ENCODE measurements at places on chromosomes 5 and 9. TPM values are rescaled to one million over a fixed set of nuclear protein-coding genes. Genes with fewer than 3 reads are reported as not detected.

The NUP155 gene
- 85.1 TPM for total RNA-seq

DNA sequence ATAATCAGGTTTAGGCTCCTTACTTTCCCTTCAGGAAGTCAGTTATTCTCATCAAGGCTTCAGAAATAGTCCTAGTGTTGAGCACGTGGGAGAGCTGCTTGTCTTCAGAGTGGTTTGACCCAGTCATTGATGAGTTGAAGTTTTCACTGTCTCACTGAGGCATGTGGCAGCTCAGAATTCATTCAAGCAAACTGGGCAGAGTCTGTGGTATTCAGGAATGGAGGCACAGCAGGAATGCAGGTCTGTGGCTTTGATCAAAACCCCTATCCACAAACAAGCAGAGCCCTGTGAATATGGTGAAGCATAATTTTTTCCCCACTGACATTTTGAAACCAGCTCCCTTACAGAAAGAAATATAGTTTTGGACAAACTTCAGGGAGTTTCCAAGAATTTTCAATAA lies 207.3 kb downstream of the CD180 start:
- H3K4me3 ChIP-seq = no peak overlapping the region
- no peaks in the 10 kb centered on the region for H3K36me3 ChIP-seq
- no peak overlapping the region for H3K27ac ChIP-seq
- peaks cover 2% of the 10 kb centered on the region for H3K4me1 ChIP-seq
- H3K27me3 ChIP-seq = no peaks in the 10 kb centered on the region

The CNTLN gene
- total RNA-seq = 10.5 TPM

The SNCAIP gene
- total RNA-seq = 10.5 TPM

The IL13 gene
- not detected for total RNA-seq

GRCh38 chr5:133569347-133569746 lies 43.0 kb downstream of the FSTL4 start:
- H3K4me3 ChIP-seq = no peak overlapping the region
- H3K36me3 ChIP-seq = no peaks in the 10 kb centered on the region
- DNase-seq = no peak
- no peaks in the 10 kb centered on the region for H3K4me1 ChIP-seq

DNA sequence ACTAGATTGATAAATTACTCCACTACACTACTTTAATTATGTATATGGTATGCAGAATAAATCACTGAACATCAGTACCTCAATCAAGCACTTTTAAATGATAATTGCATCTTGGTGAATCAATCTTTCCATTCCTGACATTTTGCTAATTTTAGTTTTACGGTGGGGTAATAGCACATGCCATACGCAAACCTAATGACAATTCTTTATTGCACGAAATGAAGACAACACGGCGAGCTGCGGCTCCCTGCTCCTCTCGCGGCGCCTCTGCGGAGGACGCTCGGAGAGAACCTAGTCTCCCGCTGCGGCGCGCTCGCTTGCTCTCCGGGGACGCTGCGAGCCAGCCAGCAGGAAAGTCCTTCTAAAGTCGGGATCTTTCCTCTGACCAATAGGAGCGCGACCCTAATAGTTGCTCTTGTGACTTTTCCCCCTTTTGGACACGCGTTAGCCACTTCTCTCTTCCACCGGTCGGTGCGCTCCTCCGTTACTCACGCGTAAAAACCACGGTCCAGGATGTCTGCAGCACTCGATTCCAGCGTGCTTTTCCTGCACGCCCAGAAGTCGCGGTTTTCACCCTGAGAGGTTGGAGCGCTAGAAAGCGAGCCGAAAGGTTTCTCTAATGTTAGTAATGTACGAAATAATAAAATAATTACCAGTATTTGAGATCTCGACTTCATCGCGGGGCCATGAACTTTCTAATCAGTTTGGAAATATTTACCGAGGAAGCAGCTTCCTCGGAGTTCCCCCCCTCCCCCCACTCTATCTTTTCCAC lies 1.0 kb upstream of the MEF2C start:
- peaks cover 18% of the 10 kb centered on the region for H3K27me3 ChIP-seq
- peak overlapping the region; percentile 67 for H3K4me3 ChIP-seq
- no peak overlapping the region for H3K27ac ChIP-seq
- peaks cover 8% of the 10 kb centered on the region for H3K4me1 ChIP-seq

The OR2Y1 gene
- total RNA-seq = not detected

DNA sequence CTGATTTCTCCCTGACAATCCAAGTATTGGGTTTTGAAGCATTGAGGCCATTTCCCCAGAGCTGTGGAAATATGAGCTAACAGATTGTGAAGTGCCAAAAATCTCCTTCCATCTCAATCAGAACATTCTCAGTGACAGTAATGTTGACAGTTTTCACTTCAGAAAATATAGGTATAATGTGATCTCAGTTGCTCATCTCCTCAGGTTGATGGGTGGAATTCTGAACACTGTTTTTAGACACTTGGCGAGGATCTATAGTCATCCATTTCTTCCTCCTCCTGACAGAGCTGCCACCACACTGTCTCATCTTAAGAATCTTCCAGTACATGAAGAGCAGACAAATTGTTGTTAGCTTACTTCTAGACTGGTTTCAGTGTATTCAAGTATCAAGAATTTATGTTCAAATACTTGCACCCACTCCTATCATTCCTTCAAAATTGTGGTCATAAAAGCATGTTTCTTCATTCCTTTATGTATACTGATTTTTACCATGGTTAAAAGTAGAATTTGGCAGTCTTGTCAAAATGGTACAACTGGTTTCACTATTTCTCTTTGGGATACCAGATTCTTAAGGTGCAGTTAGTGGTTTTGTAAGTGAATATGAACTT lies 199.7 kb upstream of the TLE4 start:
- H3K27me3 ChIP-seq = no peaks in the 10 kb centered on the region
- no peak overlapping the region for H3K4me3 ChIP-seq
- H3K36me3 ChIP-seq = no peaks in the 10 kb centered on the region
- DNase-seq = no peak
- no peak overlapping the region for H3K27ac ChIP-seq
- no peaks in the 10 kb centered on the region for H3K4me1 ChIP-seq

DNA sequence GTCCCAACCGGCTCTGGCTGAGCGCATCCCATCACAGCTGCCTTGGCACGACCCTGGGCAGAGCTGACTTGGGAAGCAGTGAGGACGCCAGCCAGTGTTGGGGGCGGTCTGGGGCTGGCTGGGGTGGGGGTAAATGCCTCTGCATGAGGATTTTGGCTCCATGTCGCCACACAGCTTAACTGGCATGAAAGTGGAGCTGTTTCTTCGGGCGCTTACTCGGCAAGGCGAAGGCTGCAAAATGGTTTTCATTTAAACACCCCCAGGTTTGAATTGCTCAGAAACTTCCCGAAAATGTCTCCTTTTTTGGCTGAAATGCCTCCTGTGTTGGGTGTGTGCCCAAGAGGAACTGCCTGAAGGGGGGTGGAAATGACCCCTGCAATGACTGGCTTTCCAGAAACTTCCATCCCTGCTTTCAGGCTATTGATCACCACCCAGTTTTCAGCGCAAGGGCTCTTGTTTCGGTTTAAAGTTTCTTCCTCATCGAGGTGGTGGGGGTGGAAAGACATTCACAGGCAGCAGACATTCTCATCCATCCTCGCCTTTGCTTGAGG lies 38.3 kb downstream of the PTGES start:
- no peaks in the 10 kb centered on the region for H3K4me1 ChIP-seq
- no peak for DNase-seq
- H3K4me3 ChIP-seq = no peak overlapping the region
- H3K36me3 ChIP-seq = no peaks in the 10 kb centered on the region

DNA sequence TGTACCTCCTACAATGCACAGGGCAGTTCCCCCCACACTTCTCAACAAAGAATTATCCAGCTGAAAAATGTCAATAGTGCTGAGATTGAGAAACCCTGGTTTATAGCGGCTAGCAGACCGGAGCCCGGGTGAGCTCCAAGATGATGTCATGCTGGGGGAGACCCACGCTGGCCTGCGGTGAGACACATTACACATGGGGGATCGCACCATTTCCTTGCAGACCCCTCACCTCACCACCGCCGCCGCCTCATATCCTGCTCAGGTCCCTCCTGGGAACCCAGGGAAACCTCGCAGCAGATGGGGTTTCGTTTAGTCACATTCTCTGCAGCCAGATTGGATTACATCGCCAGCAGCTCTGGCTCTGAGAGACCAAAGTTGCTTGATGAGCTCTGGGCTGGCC lies 14.7 kb upstream of the TNC start:
- H3K36me3 ChIP-seq = no peaks in the 10 kb centered on the region
- H3K27ac ChIP-seq = no peak overlapping the region
- no peaks in the 10 kb centered on the region for H3K4me1 ChIP-seq
- no peak for DNase-seq

- DNase-seq = no peak
- H3K36me3 ChIP-seq = no peaks in the 10 kb centered on the region
- H3K27me3 ChIP-seq = no peaks in the 10 kb centered on the region
- H3K27ac ChIP-seq = no peak overlapping the region
Observed at GRCh38 chr5:142096382-142096781, 12.2 kb upstream of the NDFIP1 start.

GRCh38 chr9:306907-307306 lies 92.2 kb downstream of the DOCK8 start:
- no peaks in the 10 kb centered on the region for H3K27me3 ChIP-seq
- H3K36me3 ChIP-seq = no peaks in the 10 kb centered on the region
- DNase-seq = no peak
- H3K27ac ChIP-seq = no peak overlapping the region
- no peaks in the 10 kb centered on the region for H3K4me1 ChIP-seq
- H3K4me3 ChIP-seq = no peak overlapping the region

The FOXD4L4 gene
- not detected for total RNA-seq

DNA sequence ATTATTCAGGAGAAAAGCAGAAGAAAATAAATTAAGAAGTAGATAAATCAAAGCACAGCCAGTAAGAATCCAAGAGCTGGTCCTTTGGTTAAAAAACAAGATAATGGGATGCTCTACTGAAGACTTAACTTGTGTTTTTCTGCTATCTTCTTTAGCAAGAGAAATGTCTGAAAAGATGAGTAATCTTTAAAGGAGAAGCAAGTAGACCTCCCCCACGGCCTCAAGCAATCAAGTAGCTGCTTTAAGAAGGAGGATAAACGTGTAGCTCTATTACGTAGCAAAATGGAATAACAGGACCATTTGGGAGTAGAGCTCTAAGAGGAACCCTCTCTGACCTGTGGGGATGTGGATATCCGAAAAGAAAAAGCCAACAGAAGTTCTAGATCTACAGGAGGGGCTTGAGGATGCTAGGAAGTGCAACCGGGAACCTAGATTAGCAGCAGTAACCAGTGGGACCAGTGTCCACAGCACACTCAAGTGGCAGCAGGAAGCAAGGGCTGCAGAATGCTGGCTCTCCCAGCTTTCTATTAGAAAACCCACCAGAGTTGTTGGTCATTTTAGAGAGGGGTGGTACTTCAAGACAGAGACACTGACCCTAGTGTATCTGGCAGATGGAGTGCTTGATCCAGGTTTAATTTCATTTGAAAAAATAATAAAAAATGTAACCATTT lies 185.4 kb downstream of the GABBR2 start:
- H3K27ac ChIP-seq = no peak overlapping the region
- DNase-seq = no peak
- H3K36me3 ChIP-seq = no peaks in the 10 kb centered on the region
- no peak overlapping the region for H3K4me3 ChIP-seq

The NEK6 gene
- total RNA-seq = 16.6 TPM

DNA sequence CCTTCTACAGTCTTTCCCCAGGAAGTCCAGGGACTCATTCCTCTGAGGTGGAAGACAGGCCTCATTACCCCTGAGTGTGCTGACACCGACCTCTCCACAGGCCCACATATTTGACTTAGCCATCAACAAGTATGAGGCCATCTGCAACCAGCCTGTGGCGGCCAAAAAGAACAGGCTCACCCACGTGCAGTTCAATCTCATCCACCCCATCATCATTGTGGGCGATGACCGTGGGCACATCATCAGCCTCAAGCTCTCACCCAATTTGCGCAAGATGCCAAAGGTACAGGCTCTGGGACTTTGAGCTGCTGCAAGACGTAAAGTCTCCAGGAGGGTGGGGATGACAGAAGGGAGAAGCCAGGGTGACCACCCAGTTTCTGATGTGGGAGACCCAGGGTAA lies 5.6 kb downstream of the ENHO start:
- H3K27ac ChIP-seq = no peak overlapping the region
- no peak overlapping the region for H3K4me3 ChIP-seq
- peaks cover 15% of the 10 kb centered on the region for H3K4me1 ChIP-seq

DNA sequence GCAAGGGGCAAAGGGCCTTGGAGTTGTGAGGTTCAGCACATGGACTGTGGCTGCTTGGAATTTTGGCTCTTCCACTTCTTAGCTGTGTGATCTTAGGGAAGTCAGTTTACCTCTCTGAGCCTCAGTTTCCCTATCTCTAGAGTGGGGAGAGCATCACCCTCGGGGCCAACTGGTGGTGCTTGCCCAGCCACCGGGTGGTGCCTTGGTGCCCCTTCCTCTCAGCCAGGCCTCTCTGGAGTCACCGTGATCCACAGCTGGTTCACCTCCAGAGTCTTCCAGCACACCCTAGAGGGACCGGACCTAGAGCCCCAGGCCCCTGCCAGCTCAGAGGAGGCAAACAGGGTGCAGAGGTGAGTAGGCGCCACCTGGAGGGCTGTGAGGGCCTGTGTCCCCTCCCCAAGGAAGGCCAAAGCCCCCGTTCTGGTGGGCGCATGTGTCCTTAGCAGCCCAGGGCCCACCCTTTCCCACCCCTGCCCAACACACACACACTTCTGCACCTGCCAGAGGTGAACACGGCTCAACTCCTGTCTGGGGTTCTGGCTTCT lies 7.7 kb downstream of the ADGRD2 start:
- no peak for DNase-seq
- H3K36me3 ChIP-seq = no peaks in the 10 kb centered on the region
- H3K27me3 ChIP-seq = peaks cover 9% of the 10 kb centered on the region

GRCh38 chr5:6592601-6593000 lies 40.2 kb downstream of the NSUN2 start:
- DNase-seq = no peak
- no peak overlapping the region for H3K4me3 ChIP-seq
- no peaks in the 10 kb centered on the region for H3K27me3 ChIP-seq
- no peaks in the 10 kb centered on the region for H3K36me3 ChIP-seq
- no peaks in the 10 kb centered on the region for H3K4me1 ChIP-seq
- H3K27ac ChIP-seq = no peak overlapping the region

DNA sequence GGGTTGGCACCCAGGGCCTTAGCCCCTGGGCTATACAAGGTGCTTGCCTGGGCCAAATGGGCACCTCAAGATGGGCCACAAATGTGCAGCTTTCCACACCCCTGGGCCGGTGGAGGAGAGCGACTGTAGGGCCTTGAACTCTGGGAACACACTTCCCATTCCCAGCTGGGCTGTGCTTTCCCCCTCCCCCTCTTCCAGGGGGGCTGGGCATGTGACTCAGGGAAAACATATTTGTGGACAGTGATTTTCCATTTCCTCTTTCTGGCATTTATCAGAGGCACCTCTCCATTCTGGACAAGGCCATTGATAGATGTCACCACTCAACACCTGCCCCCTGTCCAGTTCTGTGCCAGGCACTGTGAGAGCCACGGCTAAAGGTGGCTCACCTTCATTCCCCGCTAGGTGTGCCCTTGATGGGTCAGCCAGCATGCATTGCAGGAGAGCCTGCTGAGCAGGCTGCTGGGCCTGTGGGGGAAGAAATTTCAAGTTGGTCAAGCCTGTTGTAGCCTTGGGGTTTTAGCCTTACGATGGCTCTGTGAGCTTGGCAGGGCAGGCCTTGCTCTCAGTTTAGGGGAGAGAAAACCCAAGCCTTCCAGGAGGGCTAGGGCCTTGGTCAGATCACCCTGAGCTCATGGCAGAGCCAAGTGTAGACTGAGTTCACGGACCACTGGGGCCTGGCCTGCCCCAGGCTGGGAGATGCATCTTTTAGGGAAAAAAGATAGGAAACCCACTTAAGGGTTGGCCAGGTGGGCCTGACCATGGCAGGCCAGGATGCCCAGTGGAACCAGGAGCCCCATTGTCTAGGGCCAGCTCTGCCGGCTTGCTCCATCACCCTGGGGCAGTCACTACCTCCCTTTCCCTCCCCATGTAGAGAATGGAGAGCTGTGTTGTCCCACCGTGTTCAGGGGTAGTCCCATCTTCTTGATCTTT lies 113.9 kb downstream of the DAB2IP start:
- no peak for DNase-seq
- H3K4me1 ChIP-seq = no peaks in the 10 kb centered on the region

Measured in H1 (cell line).